ENCODE measurements at places on chromosomes 4 and X.
A peak's percentile ranks its signal among the peaks of the same experiment; 100 is the strongest.

GRCh38 chr4:165516281-165516833 lies 137.5 kb downstream of the CPE start:
- no peak for DNase-seq

- DNase-seq = no peak
These were observed 81.1 kb upstream of the ADAD1 start for GRCh38 chr4:122297694-122298093.

DNA sequence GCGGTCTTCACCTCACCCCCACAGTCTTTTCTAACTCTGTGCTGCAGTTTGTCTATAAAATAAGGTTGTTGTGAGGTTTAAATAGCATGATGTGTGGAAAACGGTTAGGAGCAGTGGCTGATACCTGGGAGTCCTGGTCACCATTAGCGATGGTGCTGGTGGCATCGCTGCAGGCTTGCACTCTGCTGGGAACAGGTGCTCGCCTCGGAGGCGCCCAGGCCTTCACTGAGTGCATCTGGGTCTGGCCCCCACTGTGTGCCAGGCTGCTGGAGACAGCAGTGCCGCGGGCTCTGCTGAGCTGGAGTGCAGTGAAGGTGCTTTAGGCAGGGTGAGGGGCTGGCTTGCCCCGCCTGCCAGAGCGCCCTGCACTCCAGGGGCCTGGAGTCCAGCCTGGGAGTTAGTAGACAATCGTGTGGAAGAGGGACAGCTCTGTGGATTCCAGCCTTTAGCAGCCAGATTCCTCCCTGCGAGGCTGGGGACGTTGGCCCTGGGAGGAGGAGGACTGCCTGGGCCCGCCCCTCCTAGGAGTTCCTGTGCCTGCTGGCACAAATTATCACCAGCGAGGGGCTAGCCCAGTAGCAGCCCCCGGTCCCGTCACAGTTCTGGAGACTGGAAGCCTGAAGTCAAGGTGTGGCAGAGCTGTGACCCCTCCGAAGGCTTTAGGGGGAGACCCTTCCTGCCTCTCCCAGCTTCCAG lies 7.3 kb downstream of the RGS12 start:
- no peak for DNase-seq

DNA sequence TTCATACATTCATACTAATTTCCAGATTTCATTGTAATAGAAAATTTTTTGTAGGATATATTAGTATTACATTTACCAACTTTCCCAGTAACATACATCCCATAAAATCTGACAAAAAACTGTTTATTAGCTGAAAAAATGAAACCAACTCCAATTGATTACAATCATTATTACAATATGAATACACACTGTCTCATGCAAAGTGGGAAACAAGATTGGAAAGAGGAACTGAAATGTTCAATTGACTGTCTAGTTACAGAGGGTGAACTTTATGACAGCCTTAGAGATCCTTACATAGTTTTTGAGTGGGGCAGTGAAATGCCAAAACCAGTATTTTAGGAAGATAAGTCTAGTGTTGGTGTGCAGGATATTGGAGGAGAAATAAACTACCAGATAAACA lies 2.3 kb upstream of the AMBN start:
- DNase-seq = no peak

GRCh38 chr4:149719357-149719756 lies 96.3 kb downstream of the IQCM start:
- no peak for DNase-seq

- peak; percentile 92 for DNase-seq
These were observed at the start of gene RBPJ for GRCh38 chr4:26320538-26321372. Gene RBPJ (plus strand): TSS chr4:26321014. CDS start chr4:26321029, 15 bp downstream.

- DNase-seq = no peak
These were observed 246.1 kb upstream of the VCX start for GRCh38 chrX:7596822-7597221.

GRCh38 chr4:186885289-186885688 lies 161.6 kb upstream of the FAT1 start:
- no peak for DNase-seq

DNA sequence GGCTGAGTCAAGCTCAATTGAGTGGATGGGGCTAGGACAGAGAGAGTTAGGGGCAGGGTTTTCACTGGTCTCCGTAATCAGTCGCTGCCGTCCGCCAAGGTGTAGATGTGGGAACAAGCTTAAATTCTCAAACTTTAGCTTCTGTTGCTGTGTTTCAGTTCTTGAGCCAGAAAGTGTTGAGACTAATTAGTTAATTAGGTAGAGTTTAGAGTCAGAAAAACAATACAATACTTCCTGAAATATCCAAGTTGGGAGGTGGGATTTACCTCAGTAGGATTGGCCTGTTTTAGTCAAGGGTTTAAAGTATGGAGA lies 1.1 kb upstream of the UBE2D3 start:
- no peak for DNase-seq

GRCh38 chr4:80208610-80209339 lies 11.5 kb downstream of the PRDM8 start:
- no peak for DNase-seq

DNA sequence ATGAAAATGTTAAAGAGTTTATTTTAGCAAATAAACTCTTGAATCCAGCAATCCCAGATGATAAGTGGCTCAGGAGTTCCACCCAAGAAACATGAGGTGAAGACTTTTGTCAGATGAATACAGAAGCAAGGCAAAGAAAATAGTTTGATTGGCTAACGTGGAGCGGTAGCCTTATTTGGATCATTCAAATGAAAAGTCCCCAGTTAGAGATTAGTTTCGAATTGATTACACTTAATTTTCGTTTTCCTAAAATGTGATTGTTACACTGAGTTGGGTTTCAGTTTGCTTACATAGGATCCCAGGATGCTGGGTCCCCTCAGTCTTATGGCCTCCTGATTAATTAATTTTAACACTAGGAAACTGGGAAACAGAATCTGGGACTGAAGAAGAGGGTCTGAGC lies 76.4 kb upstream of the RPA4 start:
- DNase-seq = no peak

GRCh38 chr4:42048394-42048793 lies 58.1 kb downstream of the SLC30A9 start:
- no peak for DNase-seq

GRCh38 chr4:137631605-137632004 lies 99.3 kb upstream of the PCDH18 start:
- DNase-seq = no peak

GRCh38 chrX:109959356-109959871 lies 43.5 kb upstream of the TMEM164 start:
- no peak for DNase-seq

- no peak for DNase-seq
These were observed 204.8 kb upstream of the LDB2 start for GRCh38 chr4:17103231-17103630.

- no peak for DNase-seq
These were observed 257.6 kb upstream of the CXXC4 start for GRCh38 chr4:104752337-104752736.

GRCh38 chrX:134999469-134999868 lies 8.7 kb downstream of the SMIM10 start:
- DNase-seq = no peak

DNA sequence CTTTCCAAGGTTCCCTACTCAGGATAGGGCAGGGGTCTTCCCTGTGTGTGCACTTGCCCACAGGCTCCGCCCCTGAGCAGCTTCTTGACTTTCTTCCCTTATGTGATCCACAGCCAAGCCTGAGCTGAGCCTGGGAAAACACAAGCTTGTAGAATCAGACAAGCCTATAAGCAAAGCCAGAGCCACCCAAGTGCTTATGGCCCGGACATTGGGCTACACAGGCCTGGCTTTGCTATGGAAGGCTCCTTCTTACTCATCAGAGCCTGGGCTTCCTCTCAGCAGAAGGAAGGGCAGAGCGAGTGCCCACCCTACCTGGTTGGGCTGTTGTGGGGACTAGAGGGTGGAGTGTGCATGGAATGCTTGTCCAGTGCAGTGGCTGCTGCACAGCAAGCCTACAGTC lies 1.3 kb upstream of the TNIP2 start:
- no peak for DNase-seq

DNA sequence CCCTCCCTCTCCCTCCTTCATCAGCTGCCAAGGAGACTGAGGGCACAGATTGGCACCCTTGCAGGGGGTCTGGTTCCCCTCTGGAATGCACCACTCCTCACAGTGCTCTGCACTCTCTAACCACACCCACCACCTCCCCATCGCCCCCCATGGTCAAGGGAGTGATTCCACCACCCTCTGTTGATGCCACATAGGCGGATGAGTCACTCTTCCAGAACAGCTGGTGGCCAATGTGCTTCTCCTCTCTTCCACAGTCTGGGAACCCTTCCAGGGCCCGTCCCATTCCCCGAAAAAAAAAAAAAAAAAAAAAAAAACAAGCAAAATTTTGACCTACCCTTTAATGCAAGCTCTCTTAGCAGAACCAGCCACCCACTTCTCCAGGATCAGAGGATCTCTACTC lies 341.3 kb upstream of the KLF3 start:
- peak; percentile 33 for DNase-seq

DNA sequence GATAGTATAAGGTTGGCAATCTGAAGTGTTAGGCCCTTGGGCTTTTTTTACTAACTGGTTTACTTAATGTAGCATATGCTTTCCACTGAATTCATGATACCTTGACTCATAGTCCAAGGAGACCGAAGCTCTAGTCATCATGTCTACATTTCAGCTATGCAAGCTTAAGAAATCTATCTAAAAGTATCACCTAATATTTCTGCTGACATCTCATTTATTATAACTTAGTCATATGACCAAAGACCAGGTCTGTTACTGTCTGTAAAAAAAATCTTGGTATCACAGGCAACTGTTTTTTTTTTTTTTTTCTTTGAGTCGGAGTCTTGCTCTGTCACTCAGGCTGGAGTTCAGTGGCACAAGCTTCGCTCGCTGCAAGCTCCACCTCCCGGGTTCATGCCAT lies 814.0 kb upstream of the NDST4 start:
- DNase-seq = no peak

- DNase-seq = peak; percentile 33
These were observed 21.8 kb downstream of the FHL1 start for GRCh38 chrX:136168929-136169735.

GRCh38 chr4:7244331-7244665 lies 52.0 kb downstream of the SORCS2 start:
- no peak for DNase-seq

- DNase-seq = no peak
These were observed 124.8 kb downstream of the ATG4A start for GRCh38 chrX:108216405-108216804.

- DNase-seq = no peak
These were observed 6.9 kb downstream of the KLHL5 start for GRCh38 chr4:39068907-39069306.

GRCh38 chr4:150973626-150974251 lies 41.3 kb downstream of the LRBA start:
- no peak for DNase-seq

DNA sequence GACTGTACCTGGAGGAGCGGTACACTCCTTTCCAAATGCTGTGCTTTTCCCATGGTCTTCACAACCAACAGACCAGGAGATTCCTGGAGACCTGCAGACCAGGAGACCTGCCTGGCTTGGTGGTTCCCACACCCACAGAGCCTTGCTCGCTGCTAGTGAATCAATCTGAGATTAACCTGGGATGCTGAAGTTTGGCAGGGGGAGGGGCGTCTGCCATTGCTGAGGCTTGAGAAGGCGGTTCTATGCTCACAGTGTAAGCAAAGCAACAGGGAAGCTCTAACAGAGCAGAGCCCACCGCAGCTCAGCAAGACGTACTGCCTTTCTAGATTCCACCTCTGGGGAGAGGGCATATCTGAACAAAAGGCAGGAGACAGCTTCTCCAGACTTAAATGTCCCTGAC lies 34.5 kb upstream of the FAAH2 start:
- no peak for DNase-seq

- DNase-seq = peak; percentile 31
These were observed 31.8 kb downstream of the PLAC1 start for GRCh38 chrX:134626434-134626833.

DNA sequence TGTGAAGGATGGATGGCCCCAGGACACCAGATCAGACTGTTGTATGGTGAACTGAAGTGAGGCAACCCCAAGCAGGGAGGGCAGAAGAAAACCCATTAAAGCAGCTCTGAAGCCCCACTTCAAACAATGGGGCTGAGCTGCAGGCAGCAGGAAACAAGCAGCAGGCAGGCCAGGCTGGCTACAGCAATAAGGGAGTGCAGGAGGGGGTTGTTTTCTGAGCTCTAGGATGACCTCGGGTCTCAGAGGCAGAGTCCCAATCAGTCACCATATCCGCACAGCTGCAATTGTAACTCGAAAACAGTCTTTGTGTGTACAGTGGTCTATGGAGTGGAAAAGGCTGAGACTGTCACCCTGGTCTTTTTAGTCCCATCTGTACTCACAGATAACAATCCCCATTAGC lies 90.4 kb downstream of the COL4A6 start:
- DNase-seq = no peak

- no peak for DNase-seq
These were observed 76.2 kb downstream of the COL4A6 start for GRCh38 chrX:108362026-108362425.

GRCh38 chrX:22516893-22517292 lies 244.2 kb downstream of the CBLL2 start:
- no peak for DNase-seq

- DNase-seq = no peak
These were observed 483.4 kb downstream of the RPA4 start for GRCh38 chrX:97367125-97367524.

DNA sequence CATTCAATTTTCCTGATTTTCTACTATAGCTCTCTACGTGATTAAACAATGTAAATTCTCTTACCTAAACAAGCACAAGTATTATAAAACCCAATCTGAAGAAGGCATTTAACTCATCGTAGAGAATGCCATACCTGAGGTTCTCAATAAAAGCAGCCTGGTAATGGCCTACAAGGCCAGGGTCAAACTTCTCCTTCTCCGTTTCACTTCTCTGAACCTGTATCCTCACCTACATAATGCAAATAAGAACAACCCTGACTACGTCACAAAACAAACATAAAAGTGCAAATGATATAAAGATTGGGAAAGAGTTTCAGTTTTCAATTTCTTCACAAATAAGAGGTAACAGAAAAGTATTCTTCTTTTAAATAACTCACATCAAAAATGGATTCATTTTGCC lies 55.6 kb upstream of the STS start:
- no peak for DNase-seq

GRCh38 chr4:52862639-52863161 lies 583 bp downstream of the RASL11B start:
- no peak for DNase-seq

GRCh38 chrX:137707348-137707747 lies 141.4 kb downstream of the ZIC3 start:
- no peak for DNase-seq

DNA sequence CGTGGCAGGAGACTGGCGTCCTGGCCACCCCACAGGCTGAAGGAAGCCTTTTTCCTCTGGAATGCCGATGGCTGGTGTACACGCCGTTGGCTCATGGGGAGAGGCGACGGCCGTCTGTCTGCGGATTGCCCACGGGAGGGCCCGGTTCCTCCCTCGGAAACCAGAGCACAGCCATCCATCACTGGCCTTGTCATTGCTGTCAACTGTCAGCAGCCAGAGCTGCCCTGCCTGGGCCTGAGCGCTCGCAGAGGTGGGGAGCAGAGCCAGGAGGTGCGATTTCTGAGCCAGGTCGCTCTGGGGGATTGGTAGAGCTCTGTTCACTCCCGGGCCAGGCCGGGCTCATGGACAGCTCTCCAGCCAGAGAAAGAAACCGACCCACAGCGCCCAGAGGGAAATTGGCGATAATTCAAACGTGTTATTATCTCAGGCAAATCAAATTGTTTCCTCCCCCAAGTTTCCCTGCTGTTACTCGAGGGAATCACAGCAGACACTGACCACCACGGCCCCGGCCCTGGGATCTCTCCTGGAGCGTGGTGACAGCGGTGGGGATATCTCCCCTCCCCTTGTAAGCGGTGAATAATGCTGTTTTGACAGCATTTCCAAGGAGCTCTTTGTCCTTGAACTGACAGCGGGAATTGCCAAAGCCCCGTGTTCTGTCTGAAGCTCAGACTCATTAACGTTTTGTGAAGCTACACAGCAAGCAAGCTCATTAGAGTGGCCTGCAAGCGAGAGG lies 220.9 kb upstream of the PSAPL1 start:
- DNase-seq = no peak

Measured in left ventricle myocardium inferior (tissue), 1 donor.